ENCODE measurements at places on chromosomes 11 and 22. TPM values are rescaled to one million over a fixed set of nuclear protein-coding genes. Genes with fewer than 3 reads are reported as not detected.

The AKIP1 gene
- total RNA-seq: 37.7 TPM

The RASSF7 gene
- 1.7 TPM for total RNA-seq

The POLDIP3 gene
- total RNA-seq: 30.4 TPM

The RPS6KA4 gene
- total RNA-seq: 46.5 TPM

The TRIM49 gene
- total RNA-seq: not detected

The GLYAT gene
- not detected for total RNA-seq

The CABP7 gene
- under 0.01 TPM for total RNA-seq

The TRIM29 gene
- not detected for total RNA-seq
